ENCODE measurements at places on chromosomes 3 and 15.

GRCh38 chr3:195908694-195909581 lies 587 bp upstream of the TNK2 start:
- no peak for DNase-seq

GRCh38 chr15:86063356-86064095 lies 16.1 kb upstream of the AGBL1 start:
- no peak for DNase-seq

GRCh38 chr3:159829056-159829455 lies 159.6 kb upstream of the IL12A start:
- no peak for DNase-seq

- DNase-seq, result no peak
Observed at GRCh38 chr15:29456255-29456654, 186.6 kb upstream of the NSMCE3 start.

DNA sequence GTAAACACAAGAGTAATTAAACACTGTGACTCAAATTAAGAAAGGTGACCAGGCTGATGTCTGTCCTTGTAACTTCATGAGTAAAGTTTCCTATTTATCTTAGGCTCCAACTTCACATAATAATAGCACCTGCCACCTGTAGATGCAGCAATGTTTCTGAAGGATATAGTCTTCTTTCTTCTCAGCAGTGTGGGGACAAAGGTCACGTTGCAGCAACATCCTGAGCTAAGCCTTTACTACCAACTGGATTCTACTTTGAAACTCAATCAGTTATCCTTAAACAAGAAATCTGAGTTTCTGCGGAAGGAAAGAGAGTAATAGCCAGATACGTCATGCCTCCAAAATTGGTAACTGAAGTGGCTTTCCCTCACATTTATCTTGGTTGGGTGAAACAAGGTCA lies 253.1 kb downstream of the RBMS3 start:
- no peak for DNase-seq

DNA sequence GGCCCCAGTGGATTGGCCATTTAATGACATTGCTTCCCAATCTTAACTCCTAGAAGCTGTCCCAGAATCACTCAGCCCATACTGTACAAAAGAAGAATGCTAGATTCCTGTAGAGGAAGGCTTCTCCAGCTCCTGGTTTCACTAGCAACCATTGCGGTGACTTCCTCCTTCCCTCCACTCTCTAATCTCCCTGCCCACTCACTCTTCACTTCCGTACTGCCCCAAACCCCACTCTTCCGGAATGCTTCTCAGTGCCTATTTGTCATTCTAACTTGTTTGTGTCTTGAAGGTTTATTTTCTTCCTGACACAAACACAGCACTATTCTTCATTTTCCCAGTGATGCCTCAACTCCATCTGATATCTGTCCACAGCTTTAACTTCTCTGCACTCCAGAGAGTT lies 97.1 kb upstream of the SPATA16 start:
- no peak for DNase-seq

DNA sequence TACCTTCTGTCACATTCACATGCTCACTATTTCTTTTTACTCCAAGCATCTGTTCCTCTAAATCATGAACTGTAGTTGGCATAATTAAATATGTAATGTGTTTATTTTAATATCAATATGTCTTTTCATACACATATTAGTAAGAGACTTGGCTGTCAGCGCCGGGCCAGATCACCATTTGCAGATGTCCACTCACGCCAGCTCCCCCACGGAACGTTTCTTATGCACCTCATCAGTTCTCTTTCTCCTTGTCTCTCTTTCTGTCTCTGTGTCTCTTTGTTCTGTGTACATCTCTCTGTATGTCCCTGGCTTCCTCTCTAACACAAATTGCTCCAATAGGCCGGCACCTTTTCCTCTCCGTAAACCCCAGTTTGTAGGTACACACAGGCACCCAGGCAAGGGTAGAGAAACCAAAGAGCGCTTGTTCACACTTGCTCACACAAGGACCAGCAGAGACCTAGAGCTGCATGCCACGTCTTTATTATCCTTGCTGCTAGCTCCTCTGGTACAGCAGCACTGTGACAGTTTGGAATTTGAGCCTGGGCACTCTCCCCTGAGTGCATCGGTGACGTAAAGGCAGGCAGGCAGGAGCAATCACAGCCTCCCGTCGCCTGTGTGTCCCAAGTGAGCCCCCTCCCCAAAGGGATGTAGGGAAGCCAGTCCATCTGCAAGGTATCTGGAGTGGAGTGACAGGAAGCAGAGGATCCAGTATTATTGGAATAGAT lies 40.4 kb downstream of the CACNA1D start:
- no peak for DNase-seq

GRCh38 chr3:183515968-183516851 lies 39.3 kb downstream of the KLHL6 start:
- peak; percentile 7 for DNase-seq

- DNase-seq, result no peak
Observed at GRCh38 chr15:98484914-98485313, 163.4 kb upstream of the IGF1R start.

DNA sequence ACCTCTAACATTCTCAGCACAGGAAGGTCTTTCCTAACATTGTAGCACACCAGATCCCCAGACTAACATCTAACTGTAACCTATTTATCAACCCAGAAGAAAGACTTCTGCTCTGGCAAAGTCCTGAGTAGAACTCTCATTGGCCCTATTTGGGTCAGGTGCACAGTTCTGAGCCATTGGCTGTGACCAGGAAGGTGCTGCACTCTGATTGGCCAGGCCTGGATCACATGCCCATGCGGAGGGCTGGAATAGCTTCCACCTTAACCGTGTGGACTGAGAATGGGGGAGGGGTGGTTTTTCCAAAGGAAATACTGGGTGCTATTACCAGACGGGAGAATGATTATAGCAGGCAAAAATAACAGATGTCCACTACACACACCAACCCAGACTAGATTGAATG lies 11.5 kb downstream of the FEZF2 start:
- no peak for DNase-seq

GRCh38 chr3:14471016-14471415 lies 68.6 kb downstream of the SLC6A6 start:
- DNase-seq, result no peak

- no peak for DNase-seq
Observed at GRCh38 chr3:61194892-61195538, 56.2 kb downstream of the FHIT start.

DNA sequence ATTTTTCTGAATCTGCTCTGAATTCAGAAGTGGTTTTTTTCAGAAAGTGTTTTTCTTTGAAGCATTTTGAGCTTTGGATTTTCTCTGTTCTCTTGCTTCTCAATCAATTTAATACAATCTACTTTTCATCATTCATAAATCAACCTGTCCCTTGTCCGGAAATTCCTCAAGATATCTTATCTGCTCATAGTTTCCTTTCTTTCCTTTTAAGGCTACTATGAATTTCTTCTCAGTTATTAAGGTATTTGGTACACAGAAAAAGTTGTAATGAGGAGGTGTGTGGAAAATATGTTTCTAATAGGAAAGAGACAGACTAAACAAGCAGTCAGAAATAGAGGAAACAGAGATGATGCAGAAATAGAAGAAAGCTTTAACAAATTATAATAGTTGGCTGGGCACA lies 14.4 kb downstream of the CGGBP1 start:
- no peak for DNase-seq

GRCh38 chr3:171497468-171497867 lies 37.3 kb upstream of the TNIK start:
- no peak for DNase-seq

- DNase-seq, result no peak
Observed at GRCh38 chr3:6989608-6990291, 128.8 kb downstream of the GRM7 start.

DNA sequence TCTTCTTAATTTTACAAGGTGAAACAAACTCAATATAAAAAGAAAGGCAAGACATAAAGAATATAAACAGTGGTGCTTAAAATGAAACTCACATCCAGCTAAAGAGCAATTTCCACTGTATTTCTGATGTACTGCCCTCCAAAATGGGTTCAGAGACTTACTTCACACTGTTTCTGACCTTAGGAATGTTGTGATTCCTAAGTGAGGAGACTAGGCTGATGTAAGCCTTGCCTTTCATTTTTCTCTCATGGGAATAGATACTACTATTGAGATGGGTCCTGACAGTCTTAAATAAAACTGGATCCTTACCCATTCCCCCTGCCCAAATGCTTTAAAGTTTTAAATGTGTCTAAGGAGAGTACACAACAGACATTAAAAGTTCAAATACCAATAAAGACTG lies 86.9 kb downstream of the CBLB start:
- no peak for DNase-seq

DNA sequence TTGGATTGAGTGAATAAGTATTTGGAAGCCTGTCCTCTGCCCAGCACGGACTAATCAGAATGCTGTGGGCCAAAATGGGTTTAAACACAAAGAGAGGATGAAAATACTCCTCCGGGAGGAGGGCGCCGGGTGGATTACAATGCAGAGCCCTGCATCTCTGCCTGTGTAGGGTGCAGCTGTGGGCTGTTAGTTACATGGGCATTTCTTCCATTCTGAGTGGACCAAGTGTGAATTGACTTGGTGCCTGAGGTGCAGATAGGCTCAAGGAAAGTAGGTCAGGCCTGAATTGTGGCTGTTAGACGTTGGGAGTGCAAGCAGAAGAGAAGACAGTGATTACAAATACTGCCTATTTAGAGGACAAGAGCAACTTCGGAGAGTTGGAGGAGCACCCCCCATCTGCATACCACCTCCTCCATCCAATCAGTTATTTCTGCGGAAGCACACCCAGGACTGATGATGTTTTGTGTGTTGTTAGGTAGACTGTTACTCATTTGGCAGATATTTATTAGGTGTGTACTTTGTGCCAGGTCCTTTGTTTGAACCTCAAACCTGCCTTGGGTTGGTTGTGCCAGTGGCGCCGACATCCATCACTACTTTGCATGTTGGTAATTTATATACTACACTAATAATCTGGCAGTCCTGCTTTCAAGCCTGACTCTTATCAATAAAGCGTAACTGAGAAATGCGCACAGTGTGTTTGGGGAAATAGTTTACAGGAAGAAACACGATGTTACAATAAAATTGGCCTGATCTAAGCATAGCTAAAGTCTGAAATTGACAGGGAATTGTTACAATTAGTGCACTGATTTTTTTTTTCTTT lies 33.0 kb downstream of the PTPRG start:
- no peak for DNase-seq

GRCh38 chr3:155664925-155665695 lies 79.8 kb downstream of the PLCH1 start:
- no peak for DNase-seq

DNA sequence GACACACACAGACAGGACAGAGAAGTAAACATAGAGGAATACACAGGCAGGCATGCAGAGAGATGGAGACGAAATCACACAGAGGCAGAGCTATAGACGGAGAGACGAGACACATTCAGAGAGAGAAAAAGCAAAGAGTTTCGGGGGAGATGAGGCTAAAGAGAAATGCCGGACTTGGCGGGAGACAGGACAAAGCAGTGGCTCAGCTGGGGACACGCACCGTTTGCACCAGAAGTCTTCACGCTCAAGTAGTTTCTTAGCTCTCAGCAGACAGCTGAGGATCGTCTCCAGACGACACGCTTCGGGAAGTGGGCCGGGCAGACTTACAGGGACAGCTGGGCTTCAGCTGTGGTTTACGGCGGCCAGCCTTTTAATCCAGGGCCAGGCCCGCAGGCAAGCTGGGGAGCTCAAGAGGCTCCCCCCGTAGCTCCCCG lies 56.2 kb upstream of the DLG1 start:
- DNase-seq, result no peak

GRCh38 chr3:37099469-37099868 lies 74.9 kb downstream of the LRRFIP2 start:
- no peak for DNase-seq

- DNase-seq, result no peak
Observed at GRCh38 chr15:83082730-83083386, 15.8 kb upstream of the BTBD1 start.

DNA sequence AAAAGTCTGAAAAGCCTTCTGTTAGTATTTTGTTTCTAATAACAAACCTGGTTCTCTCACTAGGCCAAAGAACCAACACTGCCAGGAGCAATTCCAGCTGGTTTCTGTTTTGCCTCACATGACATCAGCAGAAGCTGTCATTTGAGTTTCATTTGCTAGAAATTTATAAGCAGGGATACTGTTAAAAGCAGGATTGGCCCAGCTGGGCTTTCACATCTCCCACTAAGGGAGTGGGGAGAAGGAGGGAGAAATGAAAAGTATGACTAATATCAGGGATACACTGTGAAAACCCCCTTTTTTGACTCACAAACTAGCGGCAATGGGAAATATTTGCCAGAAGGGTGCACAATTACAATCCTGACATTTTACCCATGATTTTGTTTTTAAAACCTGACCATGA lies 5.3 kb downstream of the CCDC80 start:
- DNase-seq, result no peak

GRCh38 chr3:77370413-77370812 lies 330.5 kb downstream of the ROBO2 start:
- no peak for DNase-seq

DNA sequence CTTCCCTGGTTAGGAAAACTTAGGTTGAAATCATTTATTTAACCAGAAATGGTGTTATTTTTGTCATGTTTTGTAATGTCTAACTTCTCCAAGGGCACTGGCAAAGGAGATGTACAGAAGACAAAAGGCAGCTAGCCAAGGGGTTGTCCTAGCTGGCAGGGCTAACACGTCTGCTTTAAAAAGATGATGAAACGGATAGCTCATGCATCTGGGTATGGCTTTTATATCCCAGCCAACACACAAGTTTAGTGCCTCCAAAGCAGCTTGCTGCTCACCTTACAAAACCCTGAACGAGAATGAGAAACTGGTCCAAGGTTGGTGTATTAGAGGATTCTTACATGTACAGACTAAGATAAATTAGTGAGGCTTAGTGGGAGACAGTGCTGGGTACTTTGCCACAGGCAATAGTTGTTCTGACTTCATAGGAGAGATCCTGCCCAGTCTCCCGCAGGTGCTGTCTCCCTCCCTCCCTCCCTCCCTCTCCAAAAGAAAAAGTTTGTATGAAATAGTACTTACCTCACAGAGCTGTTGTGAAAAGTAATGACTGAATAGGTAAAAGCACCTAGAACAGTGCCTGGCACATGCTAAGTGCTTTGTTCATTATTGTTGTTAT lies 47.8 kb downstream of the KCNMB2 start:
- no peak for DNase-seq

DNA sequence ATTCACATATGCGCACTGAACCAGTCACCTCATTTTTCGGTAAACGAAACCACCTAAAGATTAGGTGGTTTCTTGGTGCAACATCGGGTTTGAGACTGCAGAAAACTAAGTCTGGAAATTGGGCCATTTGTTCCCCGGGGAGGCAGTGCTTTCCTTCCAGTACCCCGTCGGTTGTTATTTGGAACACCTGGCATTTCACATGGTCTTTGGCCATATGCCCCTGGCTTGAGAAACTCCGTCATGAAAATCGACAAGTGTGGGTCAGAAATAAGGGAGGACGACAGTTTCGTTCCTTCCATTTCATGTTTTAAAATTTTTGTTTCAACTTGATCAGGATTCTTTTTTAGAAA lies 544 bp upstream of the GATM start:
- no peak for DNase-seq

- no peak for DNase-seq
Observed at GRCh38 chr3:150680562-150680961, 23.2 kb downstream of the ERICH6 start.

GRCh38 chr3:72204452-72204851 lies 419.5 kb upstream of the PROK2 start:
- no peak for DNase-seq
